NCI-H1417 (cell line): ENCODE measurements at places on chromosomes 7 and 10.

DNA sequence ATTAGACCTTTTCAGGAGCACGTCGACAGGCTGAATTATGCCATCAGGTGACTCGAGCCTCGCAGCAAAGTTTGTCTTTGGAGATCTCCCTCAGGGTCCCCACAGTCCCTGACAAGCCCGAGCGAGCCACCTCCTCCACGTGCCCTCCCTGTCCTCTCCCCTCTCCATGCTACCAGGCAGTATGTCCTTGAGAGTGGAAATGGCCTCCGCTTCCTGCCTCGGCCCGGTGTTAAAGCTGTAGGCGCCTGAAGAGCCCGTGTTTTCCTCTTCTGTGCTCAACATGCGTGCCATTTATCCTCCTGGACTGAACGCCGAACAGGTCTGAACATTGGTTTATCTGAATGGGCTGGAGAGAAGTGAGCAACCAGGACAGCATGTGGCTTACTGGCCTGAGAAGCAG lies 82.6 kb downstream of the GPR26 start:
- no peak for DNase-seq

- peak; percentile 59 for DNase-seq
Measured at GRCh38 chr7:130242198-130243014, 24.3 kb upstream of the CPA2 start.

DNA sequence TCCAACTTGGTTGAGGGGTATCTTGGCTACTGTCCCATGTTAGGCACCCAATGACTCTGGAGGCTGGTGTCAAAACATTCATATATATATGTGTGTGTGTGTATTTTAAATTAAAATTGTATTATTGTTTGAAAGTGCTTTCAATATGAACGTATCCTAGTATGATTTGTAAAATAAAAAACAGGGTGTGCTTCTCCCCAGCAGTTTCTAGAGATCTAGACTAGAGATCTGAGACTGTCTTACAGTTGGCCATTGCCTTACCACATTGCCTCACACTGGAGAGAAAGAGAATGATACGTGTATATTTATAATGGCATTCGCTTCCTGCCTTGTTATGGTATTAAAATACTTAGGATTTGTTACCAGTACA lies 1.2 kb downstream of the BAG3 start:
- DNase-seq, result no peak

- DNase-seq, result no peak
Measured at GRCh38 chr10:29112827-29113615, 175.8 kb upstream of the LYZL1 start.

DNA sequence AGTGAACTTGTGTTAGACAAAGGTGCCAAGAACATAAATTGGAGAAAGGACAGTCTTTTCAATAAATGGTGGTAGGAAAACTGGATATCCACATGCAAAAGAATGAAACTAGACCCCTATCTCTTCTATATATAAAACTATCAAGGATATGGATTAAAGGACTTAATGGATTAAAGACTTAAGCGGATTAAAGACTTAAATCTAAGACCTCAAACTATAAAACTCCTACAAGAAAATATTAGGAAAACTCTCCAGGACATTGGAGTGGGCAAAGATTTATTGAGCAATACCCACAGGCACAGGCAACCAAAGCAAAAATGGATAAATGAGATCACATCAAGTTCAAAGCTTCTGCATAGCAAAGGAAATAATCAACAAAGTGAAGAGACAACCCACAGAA lies 242.9 kb upstream of the MEOX2 start:
- no peak for DNase-seq

- DNase-seq, result no peak
Measured at GRCh38 chr7:104950754-104951153, 63.3 kb upstream of the KMT2E start.

GRCh38 chr7:91811236-91811635 lies 69.3 kb downstream of the MTERF1 start:
- DNase-seq, result no peak
